ENCODE measurements at places on chromosomes 1 and 21. TPM values are rescaled to one million over a fixed set of nuclear protein-coding genes. Genes with fewer than 3 reads are reported as not detected.

Gene HP1BP3
- 375 TPM for total RNA-seq

Gene NFIA
- 2.8 TPM for total RNA-seq

Gene TSPAN2
- total RNA-seq = 1.7 TPM

Gene MX1
- 19.6 TPM for total RNA-seq

Gene NTNG1
- total RNA-seq = 19.0 TPM

Gene COA7
- total RNA-seq = 15.5 TPM

Gene KRTAP10-8
- not detected for total RNA-seq

Gene LCE1F
- total RNA-seq = not detected

Gene PRR9
- 1.2 TPM for total RNA-seq

Gene ABCD3
- 44.1 TPM for total RNA-seq

Gene OPTC
- total RNA-seq = not detected

Gene PDC
- total RNA-seq = not detected

Gene TEX50
- not detected for total RNA-seq

Gene LRRC39
- 0.44 TPM for total RNA-seq

Gene BGLAP
- total RNA-seq = 0.11 TPM

Gene SERPINC1
- total RNA-seq = 0.12 TPM

Gene OVAAL
- total RNA-seq = not detected

Gene CRYAA
- total RNA-seq = not detected

Gene CENPL
- 15.6 TPM for total RNA-seq

Gene USP48
- total RNA-seq = 56.1 TPM

Gene ARF1
- 351 TPM for total RNA-seq

Gene TMEM9
- 156 TPM for total RNA-seq

Gene TNNT2
- total RNA-seq = 0.11 TPM

Gene WDR77
- total RNA-seq = 65.0 TPM

Gene RHOU
- total RNA-seq = 2.1 TPM

Gene ADCY10
- under 0.01 TPM for total RNA-seq

Gene CASZ1
- not detected for total RNA-seq

Gene COL6A2
- 1,320 TPM for total RNA-seq

Gene SYT14
- 3.3 TPM for total RNA-seq

Gene PADI4
- not detected for total RNA-seq

Gene SPRR2B
- not detected for total RNA-seq

Gene CA14
- total RNA-seq = 0.11 TPM

Gene HMGCL
- total RNA-seq = 46.5 TPM

Gene ERICH3
- not detected for total RNA-seq

Gene CD2
- not detected for total RNA-seq

Gene UBASH3A
- not detected for total RNA-seq

Gene LRRIQ3
- total RNA-seq = 0.12 TPM

Gene DLGAP3
- total RNA-seq = under 0.01 TPM

Gene SH2D1B
- total RNA-seq = not detected

Gene CYP4B1
- not detected for total RNA-seq

Gene ERG
- total RNA-seq = 0.11 TPM

Gene MIER1
- 42.0 TPM for total RNA-seq

Gene NR0B2
- total RNA-seq = not detected
